Stimulated activated naive CD8-positive, alpha-beta T cell treated with anti-CD3 and anti-CD28 coated beads, Interleukin-15, amount 100 ng/mL, for 72 hours (primary cell): ENCODE measurements at places on chromosomes 5 and 9.

GRCh38 chr9:76415731-76416130 is 21.5 kb upstream of the RFK start:
- no peak for DNase-seq

- DNase-seq: no peak
Measured at GRCh38 chr5:180046656-180047055, 24.9 kb downstream of the RNF130 start.

GRCh38 chr5:16894236-16895057 is 41.6 kb downstream of the MYO10 start:
- no peak for DNase-seq

DNA sequence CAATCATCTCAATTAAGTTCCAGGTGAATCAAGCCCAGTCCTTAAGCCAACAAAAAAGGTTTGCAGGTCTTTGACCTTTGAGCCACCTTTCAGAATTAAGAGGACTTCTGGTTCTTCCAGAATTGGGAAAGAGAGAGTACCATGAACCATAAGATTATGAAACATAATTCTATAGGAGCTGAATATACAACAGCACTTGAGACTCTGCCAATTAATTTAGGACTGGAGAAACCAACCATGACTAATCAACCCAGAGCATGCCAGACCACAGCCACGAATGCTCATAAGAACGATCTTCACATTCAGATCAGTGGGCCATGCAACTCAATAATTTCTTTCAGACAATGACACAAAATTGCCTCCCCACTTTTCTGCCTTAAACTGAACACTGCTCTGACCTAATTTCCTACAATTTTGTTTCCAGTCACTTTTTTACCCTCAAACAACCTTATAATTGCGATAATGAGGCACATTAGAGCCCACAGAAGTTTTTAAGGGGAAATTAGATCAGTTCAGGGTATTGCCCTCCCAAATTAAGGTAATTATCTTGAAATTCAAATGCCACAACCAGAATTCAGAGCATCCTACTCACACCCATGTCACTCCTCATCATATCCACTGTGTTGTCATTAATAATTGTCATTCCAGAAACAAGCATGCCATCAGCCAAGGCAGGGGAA is 213.4 kb downstream of the ATPSCKMT start:
- no peak for DNase-seq

- no peak for DNase-seq
Measured at GRCh38 chr9:19517202-19517942, 108.6 kb downstream of the ACER2 start.

GRCh38 chr5:127988146-127988760 is 95.3 kb upstream of the SLC12A2 start:
- no peak for DNase-seq

DNA sequence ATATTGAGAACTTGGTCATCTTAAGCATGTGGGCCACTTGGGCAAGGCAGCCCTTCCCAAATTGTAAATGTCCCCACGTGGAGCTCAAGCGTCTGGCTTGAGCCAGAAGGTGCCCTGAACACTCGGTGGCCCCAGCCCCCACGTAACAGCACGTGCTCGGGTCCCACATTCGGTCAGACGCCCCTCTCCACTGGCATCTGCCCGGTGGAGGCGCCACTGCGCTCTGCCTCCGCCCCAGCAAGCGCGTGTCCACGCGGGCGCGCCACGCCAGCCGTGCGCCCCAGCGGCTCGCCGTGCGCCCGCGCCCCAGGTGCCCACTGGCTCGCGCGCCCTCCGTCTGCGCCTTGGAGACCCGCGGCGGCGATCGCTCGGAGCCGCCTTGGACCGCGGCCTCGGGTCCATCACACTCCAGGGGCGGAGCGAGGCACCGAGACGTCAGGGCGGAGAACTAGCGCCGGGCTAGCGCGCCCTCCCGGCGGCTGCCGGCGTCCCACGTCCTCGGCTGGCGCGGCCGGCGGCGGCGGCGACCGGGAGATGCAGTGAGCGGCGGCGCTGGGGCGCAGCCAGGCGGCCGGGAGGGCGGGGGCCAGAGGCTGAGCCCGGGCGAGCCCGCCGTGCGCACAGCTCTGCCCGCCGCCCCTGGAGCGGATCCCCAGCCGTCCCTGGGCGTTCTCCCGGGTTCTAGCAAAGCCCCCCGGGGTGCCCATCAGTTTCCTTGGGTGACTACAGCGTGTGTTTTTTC is at the start of gene PALM2AKAP2:
PALM2AKAP2 (plus strand) TSS at position 488 of the 742 bp plus-strand sequence. CDS start 291 bp downstream, outside the sequence.
- no peak for DNase-seq

DNA sequence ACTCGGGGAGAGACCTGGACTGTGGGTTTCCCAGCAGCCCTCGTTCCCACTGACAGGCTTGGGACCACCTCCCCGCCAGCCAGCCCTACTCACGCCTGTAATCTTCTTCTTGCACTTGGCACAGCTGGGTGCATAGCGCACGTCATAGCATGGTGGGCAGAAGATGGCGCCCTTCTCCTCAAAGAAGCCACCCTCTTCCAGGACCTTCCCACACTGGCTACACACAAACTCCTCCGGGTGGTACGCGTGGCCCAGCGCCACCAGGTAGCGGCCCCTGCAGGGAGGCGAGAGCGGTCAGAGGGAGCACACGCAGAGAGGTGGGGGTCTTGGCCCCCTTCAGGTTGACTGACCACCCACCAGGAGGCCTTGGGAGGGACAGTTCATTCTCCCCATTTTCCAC is 9.4 kb downstream of the PDLIM7 start:
- no peak for DNase-seq

DNA sequence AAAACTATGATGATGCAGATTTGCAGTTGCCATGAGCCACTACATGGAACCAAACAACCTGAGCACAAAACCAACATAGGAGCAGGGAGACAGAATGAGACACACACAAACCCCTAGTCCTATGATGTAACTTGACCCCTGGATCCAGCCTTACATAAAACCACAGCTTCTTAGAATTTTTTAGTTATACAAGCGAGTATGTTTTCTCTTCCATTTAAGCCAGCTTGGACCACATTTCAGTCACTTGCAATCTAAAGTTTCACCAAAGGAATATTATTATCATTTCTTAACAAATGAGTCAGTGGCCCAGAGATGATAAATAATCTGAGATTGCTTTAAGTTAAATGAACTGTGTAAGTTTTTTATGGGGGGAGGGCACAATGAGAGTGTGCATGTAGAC is 6.8 kb downstream of the SPOCK1 start:
- no peak for DNase-seq

DNA sequence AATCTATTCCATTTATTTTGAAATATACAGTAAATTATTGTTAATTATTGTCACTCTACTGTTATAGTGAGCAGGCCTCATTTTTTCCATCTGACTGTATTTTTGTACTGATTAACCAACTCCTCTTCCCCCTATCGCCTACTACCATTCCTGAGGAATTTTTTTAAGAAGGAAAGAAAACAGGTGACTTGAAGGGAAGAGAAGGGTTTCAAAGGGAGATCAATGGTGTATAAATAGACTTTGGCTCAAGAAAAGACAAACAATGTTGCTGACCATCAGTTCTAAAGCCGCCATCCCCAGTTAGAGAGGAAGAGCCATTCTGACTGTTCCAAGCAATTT is 69.7 kb downstream of the BAAT start:
- DNase-seq: no peak

DNA sequence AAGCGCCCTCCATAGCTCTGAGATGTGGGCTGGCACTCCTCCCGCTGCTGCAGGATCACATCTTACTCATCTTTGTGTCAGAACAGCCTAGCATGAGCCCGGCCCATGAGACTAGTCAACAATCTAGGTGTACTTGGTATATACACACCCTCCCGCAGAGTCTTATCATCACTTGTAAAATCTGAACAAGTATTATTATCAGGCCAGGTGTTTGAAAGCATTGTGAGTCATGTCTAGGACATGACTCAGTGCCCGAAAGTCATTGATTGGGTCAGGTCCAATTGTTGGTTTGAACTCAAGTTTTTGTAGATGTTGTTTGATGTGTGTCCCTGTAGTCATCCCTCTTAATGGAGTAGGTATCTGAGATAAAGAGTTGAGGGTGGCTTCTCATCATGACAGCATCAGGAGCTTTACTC is 108.7 kb downstream of the CFAP90 start:
- no peak for DNase-seq

GRCh38 chr9:123876750-123877149 is 53.2 kb downstream of the DENND1A start:
- no peak for DNase-seq

DNA sequence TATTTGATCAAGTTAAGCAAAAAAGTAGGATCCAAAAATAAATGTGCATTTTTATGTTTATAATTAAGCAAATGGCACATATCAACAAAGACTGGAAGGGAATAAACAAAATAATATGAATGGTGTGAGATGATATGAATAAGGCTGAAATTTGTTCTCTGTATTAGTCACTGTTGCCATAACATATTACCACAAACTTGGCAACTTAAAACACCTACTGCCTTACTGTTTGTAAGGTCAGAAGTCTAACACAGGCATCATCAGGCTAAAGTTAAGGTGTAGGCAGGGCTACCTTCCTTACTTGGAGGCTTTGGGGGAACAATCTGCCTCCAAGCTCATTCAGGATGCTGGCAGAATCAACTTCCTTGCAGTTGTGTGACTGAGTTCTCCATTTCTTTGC is 19.3 kb downstream of the PGGT1B start:
- no peak for DNase-seq

DNA sequence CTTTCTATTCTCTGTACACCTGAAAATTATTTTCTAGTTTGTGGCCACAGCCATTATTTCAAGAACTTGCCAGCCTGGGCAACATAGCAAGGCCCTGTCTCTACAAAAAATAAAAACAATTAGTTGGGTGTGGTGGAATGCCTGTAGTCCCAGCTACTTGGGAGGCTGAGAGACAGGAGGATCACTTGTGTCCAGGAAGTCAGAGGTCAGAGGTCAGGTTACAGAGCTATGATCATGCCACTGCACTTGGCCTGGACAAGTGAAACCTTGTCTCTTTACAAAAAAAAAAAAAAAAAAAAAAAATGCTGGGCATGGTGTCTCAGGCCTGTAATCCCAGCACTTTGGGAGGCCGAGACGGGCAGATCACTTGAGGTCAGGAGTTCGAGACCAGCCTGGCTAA is 58.3 kb downstream of the HMGCR start:
- DNase-seq: no peak

DNA sequence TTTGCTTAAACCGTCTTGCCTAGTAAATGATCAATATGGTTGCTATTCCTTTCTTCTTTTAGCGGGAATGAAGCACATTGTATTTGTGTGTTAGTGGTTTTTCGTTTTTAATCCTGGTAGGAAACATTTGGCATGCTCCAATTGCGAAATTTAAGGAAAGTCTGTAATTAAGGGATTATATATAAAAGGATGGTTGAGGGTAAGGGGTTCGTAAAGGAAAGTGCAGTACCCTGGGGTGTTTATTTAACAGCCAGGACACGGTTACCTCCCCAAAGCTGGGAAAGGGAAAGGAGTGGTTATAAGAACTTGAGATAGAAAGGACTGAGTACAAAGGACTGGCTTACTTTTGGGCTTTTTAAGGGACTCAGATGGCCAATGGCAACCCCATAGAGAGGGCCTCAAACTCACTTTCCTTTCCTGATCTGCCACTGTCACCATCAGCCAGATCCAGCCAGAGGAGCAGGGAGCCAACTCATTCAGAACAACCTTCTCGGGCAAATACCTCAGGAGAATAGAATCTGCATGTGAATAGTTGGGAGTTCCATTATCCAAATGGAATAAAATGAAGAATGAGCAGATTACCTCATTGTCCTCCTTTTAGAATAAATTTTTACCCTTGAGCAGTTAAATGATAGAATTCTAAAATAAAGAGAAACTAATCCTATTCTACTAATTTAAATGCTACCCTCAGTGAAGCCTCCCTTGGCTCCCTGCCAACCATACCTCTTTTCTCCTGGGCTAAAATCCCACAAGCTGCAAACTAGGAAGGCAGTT is 117.7 kb downstream of the SNCAIP start:
- DNase-seq: no peak

DNA sequence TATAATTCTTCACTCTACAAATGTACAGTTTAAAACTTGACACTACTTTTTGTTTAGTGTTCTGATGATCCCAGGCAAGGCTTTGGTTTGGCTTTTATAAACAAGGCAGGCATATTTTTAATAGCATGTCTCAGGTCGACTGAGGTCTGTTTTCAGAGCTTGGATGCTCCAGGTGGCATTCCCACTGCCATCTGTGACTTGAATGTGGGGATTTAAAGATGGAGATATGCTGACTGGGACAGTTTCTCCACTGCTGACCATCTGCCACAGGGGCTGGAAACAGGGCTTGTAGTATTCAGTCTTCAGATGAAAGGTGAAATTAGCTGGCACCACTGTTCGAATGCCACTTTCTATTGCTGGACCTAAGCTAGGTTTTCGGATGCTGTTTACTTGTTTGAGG is 1266.2 kb upstream of the CDH18 start:
- no peak for DNase-seq

GRCh38 chr9:2939368-2939767 is 95.5 kb upstream of the PUM3 start:
- DNase-seq: no peak

GRCh38 chr5:143557061-143557818 is 153.8 kb upstream of the NR3C1 start:
- DNase-seq: no peak

- peak; percentile 29 for DNase-seq
Measured at GRCh38 chr5:113043491-113043931, 66.9 kb downstream of the DCP2 start.

DNA sequence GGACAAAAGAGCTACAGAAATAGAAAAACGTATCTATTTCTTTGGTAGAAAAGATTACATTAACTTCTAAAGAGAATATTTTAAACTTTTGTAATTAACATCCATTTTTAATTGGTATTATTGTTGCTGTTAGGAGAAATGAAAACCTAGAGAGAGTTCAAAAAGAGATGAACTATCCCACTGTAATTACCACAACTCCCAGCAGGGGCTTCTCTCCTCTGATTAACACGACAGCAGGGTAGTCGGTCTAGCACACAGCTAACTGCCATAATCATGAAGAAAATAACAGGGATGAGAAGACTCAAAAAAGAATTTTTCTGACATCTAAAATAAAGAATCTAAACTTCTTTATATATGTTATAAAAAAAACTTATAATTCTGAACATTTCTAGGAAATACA is 86.2 kb upstream of the CDH9 start:
- no peak for DNase-seq

DNA sequence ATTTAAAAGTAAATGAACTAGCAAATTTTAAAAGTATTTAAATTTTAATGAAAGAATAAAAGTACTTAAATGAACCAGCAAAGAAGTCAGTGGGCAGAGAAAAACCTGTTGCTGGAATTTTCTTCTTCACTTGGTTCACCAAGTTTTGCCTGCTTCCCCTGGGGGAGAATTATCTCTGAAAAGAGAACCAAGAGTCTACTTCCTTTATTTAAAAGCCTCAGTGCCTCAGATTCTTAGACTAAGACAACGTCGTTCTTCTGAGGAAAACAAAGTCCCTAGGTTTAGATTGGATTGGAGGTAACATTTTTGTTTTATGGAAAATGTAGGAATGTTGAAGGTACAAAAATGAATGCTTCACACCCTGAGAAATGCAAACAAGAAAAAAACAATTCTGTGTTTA is 7.4 kb upstream of the KLF4 start:
- no peak for DNase-seq

DNA sequence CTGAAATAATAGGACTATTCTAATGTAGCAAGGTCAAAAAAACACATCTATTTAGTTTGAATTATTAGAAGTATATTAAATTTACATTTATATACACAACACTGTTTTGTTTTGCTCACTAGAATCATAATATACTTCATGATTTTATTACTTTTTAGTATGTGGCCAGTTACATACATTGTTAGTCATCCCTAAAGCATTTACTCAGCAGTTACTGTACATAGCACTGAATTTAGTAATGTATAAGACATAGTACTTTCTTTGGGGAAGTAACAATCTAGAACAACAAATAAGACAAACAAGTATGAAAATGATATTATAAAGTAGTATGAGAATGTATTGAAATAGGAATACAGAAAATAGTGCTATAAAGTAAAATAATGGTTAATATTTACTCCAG is 28.2 kb downstream of the ERCC8 start:
- no peak for DNase-seq
